ENCODE measurements at places on chromosomes 1 and 21.

DNA sequence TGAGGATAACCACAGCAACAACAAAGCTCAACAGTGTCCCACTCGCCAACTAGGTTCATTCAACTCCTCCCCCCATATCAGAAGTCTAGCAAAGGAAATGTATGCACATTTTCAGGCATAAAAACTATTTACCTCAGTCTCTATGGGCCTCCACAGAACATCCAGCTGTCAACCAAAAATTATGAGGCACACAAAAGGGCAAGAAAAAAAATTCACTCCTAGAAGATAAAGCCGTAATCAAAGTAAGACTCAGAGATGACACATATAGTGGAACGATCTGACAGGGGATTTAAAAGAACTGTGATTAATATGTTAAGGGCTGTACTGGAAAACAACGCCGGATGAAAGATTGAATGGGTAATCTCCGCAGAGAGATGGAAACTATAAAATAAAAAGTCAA is 158.7 kb downstream of the NTPCR start:
- no peak for DNase-seq

DNA sequence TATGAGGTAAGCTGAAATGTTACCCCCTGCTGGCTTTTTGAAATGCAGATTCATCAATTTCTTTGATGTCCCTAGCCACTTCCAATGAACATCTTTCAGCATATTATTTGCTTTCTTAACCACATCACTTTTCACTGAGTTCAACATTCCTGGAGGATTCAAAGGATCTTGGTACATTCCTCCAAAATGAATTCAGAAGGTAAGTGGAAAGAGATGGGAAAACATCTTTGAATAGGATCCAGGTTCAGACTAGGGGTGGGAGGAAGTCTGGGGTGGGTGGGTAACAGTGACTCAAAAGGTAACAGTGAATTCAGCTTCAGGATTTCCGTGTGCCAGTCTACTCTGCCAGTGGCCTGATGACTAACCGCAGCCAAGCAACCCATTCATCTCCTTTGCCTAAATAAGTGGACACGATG is 180.7 kb downstream of the ZC3H11B start:
- no peak for DNase-seq

GRCh38 chr1:119086830-119087229 is 53.6 kb downstream of the WARS2 start:
- no peak for DNase-seq

DNA sequence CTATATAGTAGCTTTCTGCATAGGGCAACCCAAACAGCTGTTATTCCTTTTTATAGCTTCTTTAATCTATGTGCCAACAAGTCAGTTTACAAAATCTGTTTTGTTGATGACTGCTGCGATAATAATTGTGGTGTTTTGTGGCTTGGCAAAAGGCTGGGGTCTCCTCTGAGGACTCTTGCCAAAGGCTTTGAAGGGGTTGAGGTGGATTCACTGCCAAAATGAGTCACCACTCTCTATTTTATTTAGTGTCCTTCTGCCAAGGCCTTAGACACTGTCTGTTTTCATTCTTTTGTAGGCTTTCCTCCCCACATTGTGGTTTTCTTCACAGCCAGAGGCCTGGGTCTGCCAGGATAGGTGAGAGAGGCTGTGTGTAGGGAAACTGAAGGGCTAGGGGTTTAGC is 161.8 kb downstream of the NFIA start:
- DNase-seq: no peak

DNA sequence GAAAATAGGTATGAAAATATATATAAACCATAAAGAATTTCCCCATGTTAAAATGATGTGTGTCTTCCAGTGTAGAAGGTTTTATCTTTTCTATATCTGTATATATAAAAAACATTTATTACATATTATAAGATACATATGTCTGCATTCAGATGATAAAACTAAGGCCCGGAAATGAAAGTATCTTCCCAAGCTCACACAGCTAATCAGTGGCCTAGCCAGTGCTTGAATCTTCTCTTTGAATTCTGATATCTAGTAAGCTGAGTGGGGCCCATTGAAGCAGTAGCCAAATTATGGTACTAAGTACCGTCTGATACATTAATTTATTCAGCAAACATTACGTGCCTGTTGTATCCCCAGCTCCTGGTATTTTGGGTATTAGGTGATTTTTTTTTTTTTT is 28.6 kb downstream of the UCK2 start:
- no peak for DNase-seq

DNA sequence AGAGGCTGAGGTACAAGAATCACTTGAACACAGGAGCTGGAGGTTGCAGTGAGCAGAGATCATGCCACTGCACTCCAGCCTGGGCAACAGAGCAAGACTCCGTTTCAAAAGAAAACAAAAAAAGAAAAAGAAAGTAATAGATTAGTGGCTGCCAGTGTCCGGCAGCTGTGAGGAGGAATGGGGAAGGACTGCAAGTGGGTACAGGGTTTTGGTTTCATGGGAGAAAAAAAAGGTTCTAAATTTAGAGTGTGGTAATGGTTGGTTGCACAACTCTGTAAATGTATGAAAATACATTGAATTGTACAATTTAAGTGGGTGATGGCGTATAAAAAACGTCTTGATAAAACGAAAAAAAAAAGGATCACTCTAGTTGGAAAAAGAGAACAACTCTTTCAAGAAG is 6.7 kb downstream of the TAF1A start:
- no peak for DNase-seq

- DNase-seq: no peak
These were observed 160.7 kb upstream of the LMO4 start for GRCh38 chr1:87167848-87168525.

GRCh38 chr1:193562121-193562520 is 375.7 kb upstream of the B3GALT2 start:
- no peak for DNase-seq

DNA sequence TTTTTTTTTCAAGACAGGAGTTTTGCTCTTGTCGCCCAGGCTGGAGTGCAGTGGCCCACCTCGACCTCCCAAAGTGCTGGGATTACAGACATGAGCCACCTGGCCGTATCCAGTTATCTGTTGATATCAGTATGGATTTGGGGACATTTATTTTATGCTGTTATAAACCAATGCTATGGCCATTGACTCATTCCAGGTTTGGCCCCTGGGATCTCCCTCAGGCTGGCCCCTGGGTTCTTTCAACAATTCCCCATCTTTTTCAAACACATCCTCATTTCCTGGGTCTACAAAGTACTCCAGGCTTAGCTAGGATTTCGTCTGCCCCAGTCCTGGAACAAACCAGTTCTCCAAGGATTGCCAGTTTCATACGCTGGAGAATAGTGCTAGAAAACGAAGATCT is 44.1 kb downstream of the WDR4 start:
- DNase-seq: no peak

- no peak for DNase-seq
These were observed 161.8 kb downstream of the AMY1C start for GRCh38 chr1:103911450-103911849.

GRCh38 chr1:6037338-6037762 is 8.3 kb upstream of the KCNAB2 start:
- no peak for DNase-seq

- no peak for DNase-seq
These were observed 11.9 kb downstream of the RGS8 start for GRCh38 chr1:182672487-182672836.

GRCh38 chr1:115952547-115952946 is 23.8 kb upstream of the SLC22A15 start:
- no peak for DNase-seq

DNA sequence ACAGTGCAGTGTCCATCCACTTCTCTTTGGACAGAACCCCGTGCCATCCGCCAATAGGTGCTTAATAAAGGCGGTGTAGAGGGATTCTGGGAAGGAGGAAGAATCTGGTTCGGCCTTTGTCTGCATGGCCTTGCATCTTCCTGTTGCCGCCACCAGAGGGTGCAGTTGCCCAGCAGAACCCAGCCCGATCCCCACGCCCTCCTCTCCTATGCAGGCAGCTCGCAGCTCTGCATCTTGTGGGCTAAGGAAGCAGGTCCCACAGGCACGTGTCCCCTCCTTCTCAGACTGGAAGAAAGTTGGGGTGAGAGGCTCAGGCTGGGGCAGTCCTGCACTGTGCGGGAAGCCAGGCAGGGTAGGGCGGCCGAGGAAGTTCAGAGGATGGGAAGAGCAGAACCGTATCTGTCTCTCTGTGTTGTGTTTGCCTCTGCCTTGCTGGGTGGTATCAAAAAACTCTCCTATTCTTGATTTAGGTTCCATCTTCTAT is 20.8 kb downstream of the NAV1 start:
- DNase-seq: peak; percentile 45

GRCh38 chr1:169368406-169368769 is 393 bp downstream of the BLZF1 start:
- no peak for DNase-seq

- no peak for DNase-seq
These were observed 4.2 kb upstream of the RAP1GAP start for GRCh38 chr1:21673277-21673780.

DNA sequence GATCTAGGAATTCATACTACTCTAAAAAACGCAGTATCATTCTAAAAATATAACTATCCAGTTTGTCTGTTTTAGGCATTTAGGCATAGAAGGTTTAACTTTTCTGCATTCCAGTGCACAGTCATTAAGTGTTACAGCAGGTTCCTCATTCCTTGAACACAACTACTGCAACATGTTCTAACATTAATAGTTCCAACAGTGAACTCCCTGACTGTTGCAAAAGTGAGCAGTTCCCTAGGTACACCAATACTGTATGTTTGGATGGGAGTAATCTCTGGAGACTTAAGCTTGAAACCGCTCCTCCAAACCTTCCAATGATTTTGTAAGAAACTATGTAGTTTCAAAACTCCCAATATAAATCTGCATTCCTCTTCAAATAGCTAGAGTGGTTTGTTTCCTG is 46.2 kb downstream of the UCHL5 start:
- no peak for DNase-seq

- no peak for DNase-seq
These were observed 60.0 kb downstream of the EIF2B3 start for GRCh38 chr1:44926311-44926781.

GRCh38 chr1:33039840-33040239 is 3.2 kb upstream of the AK2 start:
- no peak for DNase-seq

DNA sequence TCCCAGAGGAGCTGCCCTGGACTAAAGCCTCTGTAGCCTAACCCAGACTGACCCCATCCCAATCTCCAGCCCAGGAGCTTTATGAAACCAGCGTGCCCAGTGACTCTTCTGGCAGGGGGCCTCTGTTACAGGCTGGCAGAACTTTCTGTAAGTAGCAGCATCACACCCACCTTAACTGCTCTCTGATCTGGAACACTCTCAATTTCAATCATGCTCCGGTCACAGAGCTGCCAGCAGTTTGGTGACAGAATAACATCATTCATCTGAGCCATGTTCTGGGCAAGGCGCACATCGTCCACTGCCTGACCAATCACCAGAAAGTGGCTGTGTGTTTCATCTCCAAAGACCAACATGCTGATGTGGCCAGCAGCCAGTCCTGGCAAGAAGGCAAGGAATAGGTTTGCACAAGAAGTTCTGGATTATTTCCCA is 14.7 kb downstream of the ADCY10 start:
- DNase-seq: no peak

- no peak for DNase-seq
These were observed 32.5 kb upstream of the SMYD2 start for GRCh38 chr1:214248311-214249085.

GRCh38 chr21:44583089-44583799 is 2.8 kb upstream of the KRTAP10-5 start:
- no peak for DNase-seq

DNA sequence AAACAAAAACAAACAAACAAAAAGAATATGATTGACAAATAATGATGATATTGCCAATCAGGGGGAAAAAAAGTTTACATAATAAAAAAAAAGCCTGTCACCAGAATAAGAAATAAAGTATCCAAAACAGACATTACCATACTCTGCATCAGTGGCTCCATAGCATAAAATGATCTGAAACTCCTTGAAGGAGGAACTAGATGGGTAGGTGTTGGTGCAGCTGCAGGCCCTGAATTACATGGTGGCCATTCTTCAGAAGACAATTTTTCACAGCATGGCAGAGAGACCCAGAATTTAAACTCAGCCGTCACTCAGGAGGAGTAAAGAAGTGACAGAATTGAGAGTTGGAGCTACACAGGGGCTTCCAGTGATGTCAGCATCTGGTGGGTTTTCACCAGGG is 60.2 kb downstream of the GLUL start:
- no peak for DNase-seq

DNA sequence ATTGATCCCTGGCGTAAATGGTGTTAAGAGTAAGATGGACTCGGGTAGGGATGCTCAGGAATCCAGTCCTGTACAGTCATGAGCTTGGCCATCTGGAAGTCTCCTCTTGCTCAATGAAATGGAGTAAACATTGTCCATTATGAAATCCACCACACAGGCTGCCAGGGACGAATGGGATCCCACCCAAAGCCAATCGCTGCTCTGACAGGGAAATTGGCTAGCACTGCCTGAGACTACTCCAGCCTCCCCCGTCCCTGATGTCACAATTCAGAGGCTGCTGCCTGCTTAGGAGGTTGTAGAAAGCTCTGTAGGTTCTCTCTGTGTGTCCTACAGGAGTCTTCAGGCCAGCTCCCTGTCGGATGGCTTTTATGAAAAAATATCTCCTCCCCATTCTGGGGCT is at the start of gene HSD11B1:
Gene HSD11B1, plus strand, starts transcription at position 263 of the 400 bp plus-strand sequence. Its CDS starts 97 bp downstream, at position 360.
- no peak for DNase-seq

DNA sequence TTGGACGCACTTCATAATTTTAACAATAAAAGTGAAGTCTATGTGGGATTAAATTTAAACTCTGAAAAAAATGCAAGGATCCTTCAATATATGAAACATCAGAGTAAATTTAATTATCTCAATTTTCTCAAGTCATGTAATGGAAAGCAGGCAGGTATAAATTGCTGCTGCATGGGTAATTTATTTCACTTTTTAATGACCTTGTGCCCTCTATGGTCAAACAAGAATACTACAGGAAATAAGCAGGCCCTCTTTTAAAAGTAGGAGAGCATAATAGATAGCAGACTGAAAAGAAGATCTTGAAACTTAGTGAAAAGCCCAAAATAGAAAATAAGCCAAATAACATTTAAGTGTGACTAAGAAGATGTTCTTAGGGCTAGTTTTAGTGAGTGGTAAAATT is 22.9 kb downstream of the BCAS2 start:
- DNase-seq: no peak
